Left kidney (tissue), 8 donors: ENCODE measurements at places on chromosomes 6 and 20. TPM values are rescaled to one million over a fixed set of nuclear protein-coding genes. Genes with fewer than 3 reads are reported as not detected.
A peak's percentile ranks its signal among the peaks of the same experiment; 100 is the strongest.

DNA sequence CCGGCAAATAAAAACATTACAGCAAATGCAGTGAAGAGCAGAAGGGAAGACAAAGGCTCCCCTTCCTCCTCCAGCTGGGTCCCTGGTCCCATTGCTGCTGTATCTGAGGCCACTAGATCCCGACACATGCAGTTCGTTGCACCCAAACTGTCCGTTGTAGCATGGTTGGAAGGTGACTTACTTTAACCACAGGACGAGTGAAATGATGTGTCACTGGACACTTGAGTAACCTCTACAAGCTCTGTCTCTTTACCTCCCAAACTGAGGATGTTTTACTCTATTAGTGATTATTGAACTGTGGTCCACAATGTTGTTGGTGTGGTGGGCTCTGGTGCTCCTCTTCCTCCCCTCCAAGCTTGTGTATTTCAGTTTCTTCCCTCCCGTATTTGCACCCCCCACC, 46.2 kb upstream of the ARMH2 start:
- DNase-seq = no peak

DNA sequence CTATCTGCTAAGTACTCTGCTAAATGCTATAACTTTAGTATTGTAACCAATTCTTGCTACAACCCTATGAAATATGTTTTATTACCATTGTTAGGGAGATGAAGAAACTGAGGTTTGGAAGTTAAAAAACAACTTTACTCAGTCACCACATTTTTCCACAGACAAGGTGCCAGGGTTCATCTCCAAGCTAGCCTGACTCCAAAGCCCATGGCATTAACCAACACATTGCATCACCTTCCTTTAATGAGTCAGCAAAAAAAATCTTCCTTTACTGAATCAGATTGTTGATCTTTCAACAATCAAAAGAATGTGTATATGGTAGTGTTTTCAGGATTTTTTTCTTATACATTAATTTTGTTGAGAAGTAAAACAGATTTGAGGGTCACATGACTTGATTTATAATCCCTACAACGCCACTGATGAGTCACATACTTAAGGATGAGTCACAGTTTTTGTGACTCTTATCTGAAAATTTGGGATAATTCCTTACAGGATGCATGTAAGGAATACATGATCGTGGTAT, 41.5 kb downstream of the MAN1A1 start:
- no peak for DNase-seq

DNA sequence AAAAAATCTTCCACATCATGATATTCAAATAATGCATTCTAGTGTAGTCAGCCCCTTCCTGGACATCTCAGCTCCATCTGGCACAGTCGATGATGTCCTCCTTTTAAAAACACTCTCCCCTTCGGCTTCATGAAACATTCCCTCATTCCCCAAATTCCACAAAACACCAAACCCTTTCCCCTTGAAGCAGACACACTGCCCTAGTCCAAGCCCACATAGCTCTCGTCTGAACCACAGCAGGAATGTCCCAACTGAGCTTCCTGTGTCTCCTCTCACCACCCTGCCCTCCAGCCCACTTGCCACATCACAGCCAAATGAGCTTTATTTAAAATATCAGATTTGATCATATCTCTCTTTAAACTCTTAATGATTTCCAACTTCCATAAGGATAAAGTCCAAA, 106.4 kb upstream of the CARMIL1 start:
- no peak for DNase-seq

- DNase-seq = peak; percentile 76
Observed at GRCh38 chr20:57346477-57346876, 4.6 kb upstream of the RAE1 start.

- no peak for DNase-seq
Observed at GRCh38 chr20:51540580-51540979, 1.9 kb downstream of the NFATC2 start.

DNA sequence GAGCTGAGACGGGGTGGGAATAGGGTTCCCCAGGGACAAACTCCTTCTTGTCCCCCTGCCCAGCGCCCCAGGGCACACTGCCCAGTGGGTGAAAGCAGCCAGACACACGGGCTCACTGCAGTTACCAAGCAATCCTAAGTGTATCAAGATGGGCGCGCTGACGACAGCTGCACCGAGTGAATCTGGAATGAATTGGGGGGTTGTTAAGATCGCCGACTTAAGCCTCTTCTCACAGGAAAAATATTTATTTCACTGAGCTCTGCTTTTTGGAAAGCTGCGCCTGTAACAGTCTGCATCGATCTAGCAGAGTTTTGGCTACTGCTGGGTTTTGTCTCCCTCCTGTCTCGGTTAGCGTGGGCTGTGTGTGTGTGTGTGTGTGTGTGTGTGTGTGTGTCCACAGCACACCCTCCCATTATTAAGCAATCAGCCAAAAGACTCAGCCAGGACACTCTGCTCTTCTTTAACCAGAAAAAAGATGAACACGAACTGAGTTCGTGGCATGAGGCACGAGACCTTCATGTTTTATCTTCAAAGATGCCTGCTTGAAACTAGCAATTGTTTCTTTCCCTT, 35.9 kb downstream of the RIPOR3 start:
- DNase-seq = no peak

DNA sequence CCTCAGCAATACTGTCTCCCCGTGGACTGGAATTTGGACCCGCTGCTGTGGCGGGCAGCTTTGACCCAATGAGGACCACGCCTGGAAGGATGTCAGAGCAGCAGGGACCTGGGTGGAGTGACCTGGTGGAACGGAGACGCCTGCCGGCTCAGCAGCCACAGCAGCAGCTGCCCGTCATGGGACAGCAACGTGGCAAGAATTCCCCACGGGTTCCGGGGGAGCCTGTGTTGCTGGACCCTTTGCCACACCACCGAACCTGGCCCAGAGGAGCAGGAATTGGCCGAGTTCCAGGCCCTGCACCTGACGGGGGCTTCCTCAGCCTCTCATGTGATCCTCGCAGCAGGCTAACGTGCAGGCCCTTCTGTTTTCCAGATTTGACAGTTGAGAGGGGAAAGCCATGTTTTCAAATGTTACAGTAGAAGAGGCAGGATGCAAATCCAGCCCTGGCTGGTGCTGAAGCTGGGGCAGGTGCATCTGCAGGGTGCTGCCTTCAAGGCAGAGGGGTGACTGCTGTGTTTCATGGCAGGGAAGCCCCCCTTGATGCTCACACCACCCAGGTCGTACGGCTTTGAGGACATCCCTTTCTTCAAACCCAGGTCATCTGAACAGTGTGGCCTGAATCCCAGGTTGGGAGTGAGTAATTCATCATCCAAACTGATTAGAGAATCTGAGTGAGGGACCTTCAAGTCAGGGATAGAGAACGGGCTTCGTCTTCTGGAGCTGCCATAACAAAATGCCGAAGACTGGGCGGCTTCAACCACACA, 93.4 kb downstream of the THBS2 start:
- DNase-seq = no peak

DNA sequence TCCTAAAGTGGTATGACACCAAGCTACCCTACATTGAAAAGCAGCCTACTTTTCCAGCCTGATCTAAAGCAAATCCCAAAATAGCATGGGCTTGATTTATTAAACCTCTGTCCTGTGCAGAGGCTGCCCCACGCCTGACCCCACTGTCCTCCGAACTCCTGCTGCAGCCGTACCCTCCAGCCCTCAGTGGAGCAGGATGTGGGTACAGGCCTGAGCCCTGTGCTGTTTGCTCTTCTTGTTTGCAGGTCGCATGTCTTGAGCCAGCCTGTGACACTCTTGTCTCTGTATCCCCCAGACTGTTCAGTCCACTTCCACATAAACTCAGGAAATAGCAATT, 61.2 kb downstream of the RPP40 start:
- DNase-seq = no peak

Gene OR2B6
- not detected for polyA plus RNA-seq

Gene DDAH2
- 148 TPM for polyA plus RNA-seq

Gene UTRN
- 162 TPM for polyA plus RNA-seq

Gene WFDC2
- 164 TPM for polyA plus RNA-seq
